ENCODE measurements at places on chromosomes 3 and 15.

DNA sequence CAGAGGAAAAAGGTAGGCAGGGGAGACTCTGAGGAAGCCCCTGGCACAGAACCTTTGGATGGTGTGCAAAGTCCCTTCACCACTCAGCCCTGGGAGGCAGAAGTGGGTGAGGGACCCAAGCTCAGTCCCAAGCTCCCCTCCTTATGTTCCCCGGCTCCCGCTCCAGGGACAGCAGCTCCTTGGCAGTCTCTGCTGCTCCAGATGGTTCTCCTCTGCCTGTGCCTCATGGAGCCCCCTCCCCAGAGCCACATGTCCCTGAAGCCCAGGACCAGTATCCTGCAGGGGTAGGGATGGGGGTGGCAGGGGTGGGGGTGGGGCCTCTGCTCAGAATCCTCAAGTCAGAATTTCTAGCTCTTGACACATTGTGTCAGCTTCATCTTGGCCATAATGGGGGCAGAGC, 8.0 kb upstream of the CAMKV start:
- no peak for DNase-seq

- DNase-seq: no peak
Measured at GRCh38 chr3:13064159-13064868, 8.9 kb downstream of the IQSEC1 start.

- no peak for DNase-seq
Measured at GRCh38 chr3:14222900-14223594, 44.4 kb downstream of the LSM3 start.

- DNase-seq: no peak
Measured at GRCh38 chr3:168659015-168659414, 563.3 kb upstream of the GOLIM4 start.

GRCh38 chr3:197335428-197336132, 37.2 kb upstream of the DLG1 start:
- DNase-seq: no peak

GRCh38 chr15:83656943-83657528, 3.1 kb downstream of the ADAMTSL3 start:
- DNase-seq: peak; percentile 69

- DNase-seq: no peak
Measured at GRCh38 chr3:41532976-41533375, 333.7 kb downstream of the CTNNB1 start.

GRCh38 chr15:34693053-34693744, 61.6 kb downstream of the GJD2 start:
- DNase-seq: no peak

DNA sequence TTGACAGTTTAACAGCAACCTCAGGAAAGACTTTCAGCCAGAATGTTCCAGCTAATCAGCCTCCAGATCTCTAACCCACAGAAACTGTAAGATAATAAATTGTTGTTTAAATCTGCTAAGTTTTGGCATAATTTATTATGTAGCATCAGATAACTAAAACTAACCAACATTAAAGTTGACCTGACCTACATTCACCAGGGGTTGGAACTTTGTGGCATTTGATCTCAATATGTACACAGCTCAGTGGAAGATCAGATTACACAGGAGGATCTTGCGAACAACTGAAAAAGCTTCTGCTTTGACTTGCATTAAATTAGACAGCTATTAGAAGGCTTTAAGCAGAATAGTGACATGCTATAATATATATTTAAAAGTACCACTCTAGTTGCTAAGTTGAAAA, 91.4 kb upstream of the POU1F1 start:
- peak; percentile 23 for DNase-seq

DNA sequence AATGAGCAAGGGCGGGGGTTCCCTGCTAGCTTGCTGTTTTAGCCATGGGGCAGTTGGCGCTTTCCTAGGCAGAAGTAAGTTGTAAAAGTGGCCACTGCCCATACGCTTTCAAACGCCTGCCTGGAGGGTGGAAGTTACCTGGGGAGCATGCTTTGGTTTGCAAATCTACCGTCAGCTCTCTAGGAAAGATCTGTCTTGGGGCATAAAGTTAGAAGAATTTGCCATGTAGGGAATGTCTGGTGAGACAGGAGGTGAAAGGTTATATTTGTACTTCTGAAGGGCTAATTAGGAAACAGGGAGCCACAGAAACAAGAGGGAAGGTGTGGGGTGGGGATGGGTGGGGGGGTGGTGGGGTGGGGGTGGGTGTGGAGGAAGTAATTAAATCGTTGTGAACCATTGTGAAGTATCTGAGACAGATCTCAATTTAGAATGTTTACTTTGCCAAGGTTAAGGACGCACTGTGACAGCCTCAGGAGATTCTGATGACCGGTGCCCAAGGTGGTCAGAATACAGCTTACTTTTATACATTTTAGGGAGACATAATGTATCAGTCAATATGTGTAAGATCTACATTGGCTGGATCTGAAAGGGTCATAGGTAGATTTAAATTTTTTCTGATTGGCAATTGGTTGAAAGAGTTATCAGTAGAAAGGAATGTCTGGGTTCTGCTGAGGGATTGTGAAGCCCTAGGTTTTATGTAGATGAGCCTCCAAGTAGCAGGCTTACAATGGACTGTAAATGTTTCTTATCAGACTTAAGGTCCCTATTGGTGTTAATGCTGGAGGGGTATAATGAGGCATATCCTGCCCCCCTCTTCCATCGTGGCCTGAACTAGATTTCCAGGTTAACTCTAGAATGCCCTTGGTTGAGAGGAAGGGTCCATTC, 62.0 kb upstream of the GCNT3 start:
- no peak for DNase-seq

DNA sequence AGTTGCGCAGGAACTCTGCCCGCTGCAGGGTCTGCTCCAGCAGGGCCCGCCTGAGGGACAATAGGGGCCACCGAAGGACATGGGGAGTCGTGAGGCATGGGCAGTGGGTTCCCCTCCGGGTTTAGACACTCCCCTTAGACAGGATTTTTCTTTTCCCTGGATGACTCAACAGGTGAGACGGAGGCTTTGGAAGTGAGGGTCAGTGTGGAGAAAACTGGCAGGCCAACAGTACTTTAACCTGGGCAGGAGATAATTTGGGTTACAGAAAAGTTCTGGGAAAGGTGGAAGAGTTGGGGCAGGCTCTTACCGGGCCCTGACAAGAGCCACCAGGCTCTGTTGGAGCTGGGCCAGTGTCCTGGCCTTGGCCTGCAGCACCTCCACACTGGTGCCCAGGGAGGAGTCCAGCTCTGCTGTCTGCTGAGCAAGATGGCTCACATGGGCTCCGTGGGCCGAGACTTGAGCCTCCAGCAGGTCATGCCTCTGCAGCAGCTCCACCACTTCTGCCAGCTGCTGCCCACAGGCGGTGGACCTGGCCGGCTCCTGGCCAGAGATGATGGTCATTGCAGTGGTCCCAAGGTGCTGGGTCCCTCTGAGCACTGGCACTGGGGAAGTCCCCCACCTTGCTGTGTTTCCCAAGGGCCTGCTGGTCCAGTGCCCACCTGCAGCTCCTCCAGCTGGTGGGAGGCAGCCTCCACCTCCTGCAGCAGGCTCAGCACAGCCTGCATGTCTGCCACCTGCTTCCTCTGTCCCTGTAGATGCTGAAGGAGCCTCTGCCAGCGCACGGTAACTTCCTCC, 11.0 kb downstream of the SPTBN5 start:
- no peak for DNase-seq

DNA sequence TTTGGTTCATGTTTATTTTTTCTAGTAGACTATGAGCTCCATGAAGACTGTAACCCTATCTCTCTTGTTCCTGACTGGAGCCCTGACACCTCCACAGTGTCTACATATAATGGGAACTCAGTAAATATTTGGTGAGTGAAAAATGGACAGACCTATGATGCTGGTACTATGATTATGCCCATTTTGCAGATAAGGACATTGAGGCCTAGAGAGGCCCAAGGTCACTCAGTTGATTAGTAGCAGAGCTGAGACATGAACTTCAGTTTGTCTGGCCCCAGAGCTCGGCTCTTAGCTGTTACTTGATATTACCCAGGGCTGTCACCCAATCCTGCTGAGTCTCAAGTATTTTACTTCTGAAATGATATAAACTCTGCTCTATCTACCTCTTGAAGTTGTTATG, 5.5 kb downstream of the EFCAB12 start:
- no peak for DNase-seq

DNA sequence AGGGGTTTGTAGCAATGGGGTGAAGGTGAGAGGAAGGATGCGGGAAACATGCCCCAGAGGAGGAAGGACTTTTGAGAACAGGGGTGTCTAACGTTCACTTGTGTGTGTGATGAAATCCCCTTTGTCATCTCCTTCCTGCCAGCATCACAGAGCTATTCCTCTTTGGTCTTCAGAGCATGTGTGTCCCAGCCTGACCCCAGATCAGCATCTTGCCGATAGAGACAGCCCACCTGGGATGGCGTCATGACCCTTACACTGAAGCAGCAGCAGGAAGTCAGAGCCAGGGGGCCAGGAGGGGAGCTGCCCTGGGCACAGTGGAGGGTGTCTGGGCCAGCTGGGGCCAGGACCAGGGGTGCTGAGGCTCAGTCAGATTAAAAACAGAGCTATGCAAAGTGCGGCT, 29.9 kb upstream of the GRIP2 start:
- DNase-seq: no peak

DNA sequence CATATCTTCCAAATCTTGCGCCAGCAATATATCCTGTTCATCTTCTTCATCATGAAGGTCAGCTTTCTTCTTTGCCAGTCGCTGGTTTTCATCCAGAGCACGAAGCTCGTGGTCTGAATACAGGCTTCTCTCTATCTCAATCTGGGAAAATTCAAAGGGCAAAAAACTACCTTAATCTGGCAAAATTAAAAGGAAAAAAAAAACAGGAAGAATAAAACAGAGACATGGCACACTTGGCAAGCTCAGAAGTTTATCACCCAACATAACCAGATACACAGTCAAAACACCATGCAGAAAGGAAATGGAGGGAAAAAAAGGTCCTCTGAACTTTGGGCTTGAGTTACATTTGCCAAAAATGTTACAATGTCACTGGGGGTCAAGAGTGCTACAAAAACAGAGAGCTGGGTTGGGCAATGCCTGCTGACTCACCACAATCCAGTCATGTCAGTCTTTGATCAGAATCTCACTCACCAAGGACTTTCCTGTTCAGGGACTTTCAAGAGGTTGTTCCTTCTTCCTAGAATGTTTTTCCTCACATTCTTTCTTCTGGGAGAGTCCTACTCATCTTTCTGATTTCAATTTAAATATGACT, 1.5 kb downstream of the MRPL46 start:
- DNase-seq: no peak

GRCh38 chr3:171257251-171258203, 202.7 kb downstream of the TNIK start:
- no peak for DNase-seq

DNA sequence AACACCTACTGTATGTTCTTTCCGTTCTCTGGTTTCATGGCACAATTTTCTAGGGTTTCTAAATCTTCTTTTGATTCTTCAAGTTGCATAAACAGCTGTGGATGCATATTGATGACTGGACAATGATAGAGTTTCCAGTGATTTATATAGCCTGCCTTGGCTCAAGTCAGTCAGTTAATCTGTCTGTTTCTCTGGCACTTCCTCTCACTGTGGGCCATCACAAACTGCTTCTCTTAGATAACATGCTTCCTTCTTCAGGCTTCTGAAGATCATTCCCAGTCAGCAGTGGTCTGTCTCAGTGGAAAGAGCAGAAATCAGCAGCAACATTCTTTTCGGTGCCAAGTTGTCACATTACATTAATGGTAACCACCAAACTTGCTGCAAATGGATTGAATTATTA, 207.2 kb downstream of the RYR3 start:
- no peak for DNase-seq

DNA sequence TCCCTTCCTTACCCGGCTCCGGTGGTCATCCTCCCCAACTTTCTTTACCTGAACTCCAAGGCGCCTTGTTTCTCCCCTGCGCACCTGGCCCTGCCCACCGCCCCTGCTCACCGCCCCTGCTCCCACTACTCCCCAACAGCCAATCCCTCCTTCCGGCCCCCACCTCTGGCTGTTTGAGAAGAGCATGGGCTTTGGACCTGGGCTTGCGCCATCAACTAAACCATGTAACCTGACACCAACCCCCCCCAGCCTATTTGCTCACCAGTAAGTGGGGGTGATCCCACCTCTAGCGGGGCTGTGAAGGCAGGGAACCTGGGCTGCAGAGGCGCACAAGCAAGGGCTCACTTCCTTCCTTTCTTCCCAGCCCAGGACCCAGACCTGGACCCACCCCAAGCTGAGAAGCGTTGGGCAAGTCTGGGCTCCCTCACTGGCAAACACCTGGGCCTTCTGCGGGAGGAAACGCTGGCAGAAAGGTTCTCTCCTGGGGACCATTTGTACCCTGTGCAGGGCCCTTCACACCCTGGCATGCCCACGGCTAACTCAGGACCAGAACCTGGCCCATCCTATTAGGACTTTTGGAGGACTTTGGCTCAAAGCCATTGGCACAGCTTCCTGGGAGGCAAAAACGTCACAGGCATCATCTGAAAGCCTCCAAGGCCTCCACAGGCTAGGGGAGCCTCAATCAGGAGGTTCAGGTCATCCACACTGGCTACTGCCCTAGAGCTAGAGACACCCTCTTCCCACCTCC, at the start of gene PLXNB1:
PLXNB1 (minus strand) TSS at position 127 of the 748 bp plus-strand sequence. CDS start 5,475 bp downstream, outside the sequence.
- peak; percentile 96 for DNase-seq

DNA sequence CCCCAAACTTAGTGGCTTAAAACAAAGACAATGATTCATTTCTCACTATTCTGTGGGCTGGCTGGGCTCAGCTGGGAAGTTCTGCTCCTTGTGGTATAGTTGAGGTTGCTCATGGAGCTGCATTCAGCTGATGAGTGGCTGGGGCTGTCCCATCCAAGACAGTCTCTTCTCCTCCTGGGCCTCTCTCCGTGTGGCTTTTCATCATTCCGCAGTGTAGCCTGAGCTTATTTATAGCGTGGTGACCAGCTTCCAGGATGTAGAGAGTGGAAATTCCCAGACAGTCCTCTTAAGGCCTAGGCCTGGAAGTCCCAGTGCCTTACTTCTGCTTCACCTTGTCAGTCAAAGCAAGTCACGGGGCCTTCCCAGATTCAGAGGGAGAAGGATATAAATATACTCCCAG, 136.7 kb upstream of the DAZL start:
- no peak for DNase-seq

GRCh38 chr3:67529915-67530314, 124.5 kb downstream of the SUCLG2 start:
- DNase-seq: no peak

- DNase-seq: no peak
Measured at GRCh38 chr3:8536096-8537056, 34.8 kb downstream of the LMCD1 start.

- DNase-seq: no peak
Measured at GRCh38 chr3:295166-295565, 98.6 kb downstream of the CHL1 start.

Measured in HuH-7 (cell line).